ENCODE measurements at places on chromosomes 6 and 20.

GRCh38 chr6:21350926-21351325 lies 242.6 kb upstream of the SOX4 start:
- no peak for DNase-seq

DNA sequence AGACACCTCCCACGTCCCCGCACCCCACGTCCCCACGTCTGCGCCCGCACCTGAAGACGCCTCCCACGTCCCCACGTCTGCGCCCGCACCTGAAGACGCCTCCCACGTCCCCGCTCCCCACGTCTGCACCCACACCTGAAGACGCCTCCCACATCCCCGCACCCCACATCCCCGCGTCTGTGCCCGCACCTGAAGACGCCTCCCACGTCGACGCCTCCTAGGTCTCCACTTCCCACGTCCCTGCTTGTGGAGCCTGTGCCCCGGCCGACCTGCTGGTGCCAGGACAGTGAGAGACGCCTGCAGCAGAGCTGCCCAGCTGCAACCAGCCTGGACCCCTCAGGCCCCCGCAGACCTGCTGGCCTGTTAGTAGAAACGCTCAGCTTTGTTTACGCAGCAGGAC lies 22.6 kb downstream of the ANKRD60 start:
- DNase-seq = peak; percentile 84

DNA sequence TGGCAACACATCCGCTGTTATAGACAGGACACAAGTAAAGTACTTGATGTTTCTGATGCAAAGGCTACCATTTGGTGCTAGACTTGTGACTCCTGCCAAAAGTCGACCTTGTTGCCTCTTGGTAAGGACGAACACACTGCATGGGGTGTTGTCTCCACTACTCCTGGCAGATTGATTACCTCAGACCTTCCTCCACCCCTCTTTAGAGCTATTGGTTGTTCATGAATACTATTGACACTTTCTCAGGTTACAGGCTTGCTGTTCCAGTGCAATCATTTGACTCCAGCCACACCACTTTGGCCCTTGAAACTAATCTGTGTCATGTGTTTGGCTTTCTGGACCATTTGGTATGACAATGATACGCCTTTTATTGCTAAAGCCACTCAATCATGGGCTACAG lies 62.3 kb downstream of the TRMT11 start:
- no peak for DNase-seq

DNA sequence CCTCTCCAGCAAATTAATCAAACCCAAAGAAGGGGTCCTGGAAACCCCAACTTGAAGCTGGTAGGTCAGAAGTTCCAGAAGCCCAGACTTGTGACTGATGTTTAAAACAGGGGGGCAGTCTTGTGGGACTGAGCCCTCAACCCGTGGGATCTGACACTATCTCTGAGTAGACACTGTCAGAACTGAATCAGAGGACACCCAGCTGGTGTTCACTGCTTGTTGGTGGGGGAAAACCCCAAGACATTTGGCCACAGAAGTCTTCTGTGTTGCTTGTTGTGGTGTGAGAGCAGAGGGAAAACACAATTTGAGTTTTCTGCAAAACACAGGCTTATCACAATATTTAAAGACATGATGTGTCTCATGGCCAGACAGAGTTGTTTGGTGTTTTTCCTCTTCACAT lies 29.9 kb downstream of the KIF13A start:
- no peak for DNase-seq

DNA sequence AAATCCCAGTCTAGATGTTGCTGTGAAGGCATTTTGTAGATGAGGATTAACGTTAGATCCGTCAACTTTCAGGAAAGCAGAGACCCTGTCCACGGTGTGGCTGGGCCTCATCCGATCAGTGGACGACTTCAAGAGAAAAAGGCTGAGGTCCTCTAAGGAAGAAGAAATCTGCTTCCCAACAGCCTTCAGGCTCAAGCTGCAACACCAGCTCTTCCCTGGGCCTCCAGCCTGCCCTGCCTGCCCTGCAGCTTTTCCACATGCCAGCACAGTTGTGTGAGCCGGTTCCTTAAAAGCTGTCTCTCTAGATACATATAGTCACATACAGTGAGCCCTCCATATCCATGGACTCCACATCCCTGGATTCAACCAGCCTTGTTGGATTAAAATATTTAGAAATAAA lies 14.1 kb upstream of the PDE10A start:
- DNase-seq = no peak

GRCh38 chr6:12490904-12491571 lies 200.9 kb downstream of the EDN1 start:
- peak; percentile 62 for DNase-seq

- DNase-seq = no peak
These were observed 26.8 kb upstream of the FAM184A start for GRCh38 chr6:119105282-119105681.

- no peak for DNase-seq
These were observed 51.0 kb upstream of the SENP6 start for GRCh38 chr6:75550544-75551167.

DNA sequence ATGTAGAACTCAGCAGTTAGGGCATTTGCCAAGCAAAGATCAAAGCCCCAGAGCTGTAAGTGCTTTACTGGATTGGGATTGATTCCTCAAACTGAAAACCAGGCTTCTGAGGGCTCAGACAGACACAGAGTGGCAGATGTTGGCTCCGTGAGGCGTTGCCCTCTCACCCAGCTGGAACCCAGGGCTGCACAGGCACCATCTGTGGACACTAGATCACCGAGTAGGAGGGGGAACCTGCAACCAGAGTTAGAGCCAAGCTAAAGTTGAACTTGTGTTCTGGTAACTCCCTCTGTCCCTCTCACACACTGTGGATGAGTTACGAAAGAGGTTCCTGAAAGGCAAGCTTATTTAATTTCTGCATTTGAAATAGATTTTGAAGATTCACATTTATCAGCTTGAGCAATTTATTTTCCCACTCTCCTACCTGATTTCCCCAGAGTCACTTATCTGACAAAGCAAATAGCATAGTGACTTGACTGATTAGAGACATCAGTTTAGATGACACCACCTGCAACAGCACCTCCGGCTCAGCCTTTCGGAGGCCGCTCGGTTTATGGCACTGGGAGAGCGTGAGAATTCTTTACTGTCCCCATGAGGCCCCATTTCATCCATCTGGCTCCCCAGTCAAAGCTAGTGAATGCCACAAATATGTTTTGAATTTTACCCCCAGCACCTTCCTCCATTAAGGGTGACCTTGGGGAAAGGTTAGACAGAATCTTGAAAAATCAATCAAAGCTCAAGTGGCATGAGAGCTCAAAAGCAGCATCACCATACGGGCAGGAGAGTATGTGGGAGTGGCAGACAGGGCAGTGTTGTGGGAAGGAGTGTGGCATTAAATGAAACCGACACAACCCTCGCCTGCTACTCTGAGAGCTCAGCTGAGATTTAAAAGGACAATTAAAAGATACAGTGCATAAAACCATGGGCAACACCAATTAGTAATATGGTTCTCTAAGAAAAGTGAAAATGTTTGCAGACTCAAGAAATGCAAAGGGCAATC lies 48.5 kb downstream of the RPF2 start:
- no peak for DNase-seq

DNA sequence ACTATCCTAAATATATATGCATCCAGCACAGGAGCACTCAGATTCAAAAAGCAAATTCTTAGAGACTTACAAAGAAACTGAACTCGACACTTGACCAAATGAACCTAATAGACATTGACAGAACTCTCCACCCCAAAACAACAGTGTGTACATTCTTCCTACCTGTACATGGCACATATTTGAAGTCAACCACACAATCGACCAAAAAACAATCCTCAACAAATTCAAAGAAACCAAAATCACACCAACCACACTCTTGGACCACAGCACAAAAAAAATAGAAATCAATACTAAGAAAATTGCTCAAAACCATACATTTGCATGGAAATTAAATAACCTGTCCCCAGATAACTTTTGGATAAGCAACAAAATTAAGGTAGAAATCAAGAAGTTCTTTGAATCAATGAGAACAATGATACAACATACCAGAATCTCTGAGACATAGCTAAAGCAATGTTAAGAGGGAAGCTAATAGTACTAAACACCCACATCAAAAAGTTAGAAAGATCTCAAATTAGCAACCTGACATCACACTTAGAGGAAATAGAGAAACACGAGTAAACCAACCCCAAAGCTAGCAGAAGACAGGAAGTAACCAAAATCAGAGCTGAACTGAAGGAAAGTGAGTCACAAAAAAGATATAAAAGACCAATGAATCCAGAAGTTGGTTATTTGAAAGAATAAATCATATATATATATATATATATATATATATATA lies 12.5 kb upstream of the TREM1 start:
- no peak for DNase-seq

- no peak for DNase-seq
These were observed 772.8 kb upstream of the GJE1 start for GRCh38 chr6:141359953-141360352.

- DNase-seq = no peak
These were observed 72.0 kb downstream of the CHMP4B start for GRCh38 chr20:33883164-33883563.
